ENCODE measurements at places on chromosomes 7 and 10. TPM values are rescaled to one million over a fixed set of nuclear protein-coding genes. Genes with fewer than 3 reads are reported as not detected.

- no peak overlapping the region for H3K27ac ChIP-seq
- H3K36me3 ChIP-seq = peaks cover 20% of the 10 kb centered on the region
- DNase-seq = no peak
- no peak overlapping the region for H3K4me3 ChIP-seq
Observed at GRCh38 chr7:41974870-41975557, 262.0 kb downstream of the GLI3 start.

DNA sequence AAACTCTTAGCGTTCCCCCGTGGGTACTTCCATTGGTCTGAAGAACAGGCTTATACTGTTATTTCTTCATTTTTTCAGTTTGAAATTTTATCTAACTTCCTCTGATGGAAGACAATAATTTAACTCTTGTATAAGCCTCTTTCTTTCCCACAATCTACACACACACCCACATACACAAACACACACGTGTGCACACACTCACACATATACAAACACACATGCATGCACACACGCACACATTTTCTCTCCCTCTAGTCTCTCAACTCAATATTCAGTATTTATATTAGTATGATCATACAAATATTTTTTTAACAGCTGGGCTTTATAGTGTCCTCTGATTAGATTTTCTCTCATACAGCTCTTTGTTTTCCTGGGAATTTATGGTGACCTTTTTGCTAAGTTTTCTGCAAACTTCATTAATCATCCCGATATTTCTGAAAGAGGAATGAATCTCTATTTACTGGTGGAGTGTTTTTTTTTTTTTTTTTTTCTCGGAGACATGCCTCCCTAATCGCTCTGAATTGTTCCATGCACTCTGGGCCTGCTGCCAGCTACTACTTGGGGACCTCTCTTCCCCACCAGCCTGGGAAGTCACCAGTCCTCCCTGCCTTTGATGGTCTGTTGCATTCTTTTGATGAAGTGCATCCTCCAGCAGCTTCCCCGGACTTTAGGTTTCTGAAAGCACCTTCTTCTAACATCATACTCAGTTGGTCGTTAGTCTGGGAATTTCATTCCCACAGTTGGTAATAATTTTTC is 75.5 kb downstream of the ZNF777 start:
- H3K4me1 ChIP-seq = no peaks in the 10 kb centered on the region
- H3K4me3 ChIP-seq = no peak overlapping the region
- H3K27ac ChIP-seq = no peak overlapping the region
- no peaks in the 10 kb centered on the region for H3K36me3 ChIP-seq

DNA sequence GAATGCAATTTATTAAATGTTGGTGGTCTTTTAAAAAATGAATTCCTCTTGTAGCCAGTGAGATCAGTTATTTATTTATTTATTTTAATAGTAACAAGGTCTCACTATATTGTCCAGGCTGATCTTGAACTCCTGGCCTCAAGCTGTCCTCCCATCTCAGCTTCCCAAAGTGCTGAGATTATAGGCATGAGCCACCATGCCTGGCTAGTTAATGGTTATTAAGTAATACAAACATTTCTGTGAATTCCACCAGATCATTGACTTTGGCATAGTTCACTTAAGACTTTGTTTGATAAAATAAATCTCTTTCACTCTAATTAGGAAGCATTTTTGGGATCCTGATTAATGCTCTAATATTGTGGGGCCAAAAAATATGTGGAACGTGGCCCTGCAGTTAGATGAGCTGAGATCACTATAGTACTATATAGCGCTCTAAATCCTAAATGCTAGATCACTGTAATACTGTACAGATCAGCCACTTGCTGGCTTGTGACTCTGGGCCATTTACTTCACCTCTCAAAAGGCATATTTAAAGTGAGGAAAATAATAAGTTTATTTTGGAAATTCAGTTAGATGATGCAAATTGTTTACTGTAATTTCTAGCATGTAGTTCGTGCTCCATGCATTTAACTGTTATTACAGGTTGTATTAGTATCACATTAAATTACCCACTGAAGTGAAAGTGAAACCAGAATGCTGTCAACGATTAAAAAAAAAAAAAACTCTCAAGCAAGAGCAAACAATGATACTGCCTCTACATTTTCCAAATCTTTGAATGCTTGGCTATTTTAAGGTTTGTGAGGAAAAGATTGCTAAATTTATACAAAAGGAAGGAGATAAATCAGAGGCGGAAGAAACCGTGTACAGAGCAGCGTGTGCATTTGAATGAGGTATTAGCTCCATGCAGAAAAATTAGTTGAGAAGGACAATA is 15.9 kb upstream of the FAS start:
- H3K36me3 ChIP-seq = no peaks in the 10 kb centered on the region
- no peaks in the 10 kb centered on the region for H3K4me1 ChIP-seq
- no peak for DNase-seq
- H3K27me3 ChIP-seq = no peaks in the 10 kb centered on the region
- H3K27ac ChIP-seq = peak overlapping the region; percentile 67

GRCh38 chr10:126895214-126895781 is 9.9 kb upstream of the DOCK1 start:
- no peaks in the 10 kb centered on the region for H3K27me3 ChIP-seq
- no peaks in the 10 kb centered on the region for H3K4me1 ChIP-seq
- H3K4me3 ChIP-seq = no peak overlapping the region

GRCh38 chr10:131018886-131019500 is 292.5 kb downstream of the TCERG1L start:
- no peaks in the 10 kb centered on the region for H3K4me1 ChIP-seq
- DNase-seq = no peak
- H3K27ac ChIP-seq = no peak overlapping the region
- no peaks in the 10 kb centered on the region for H3K36me3 ChIP-seq
- no peak overlapping the region for H3K4me3 ChIP-seq

GRCh38 chr10:71900441-71901180 is 49.6 kb upstream of the PSAP start:
- no peak overlapping the region for H3K4me3 ChIP-seq
- H3K4me1 ChIP-seq = no peaks in the 10 kb centered on the region
- H3K27ac ChIP-seq = no peak overlapping the region
- H3K27me3 ChIP-seq = no peaks in the 10 kb centered on the region

GRCh38 chr10:113681533-113682470 is 2.1 kb downstream of the CASP7 start:
- H3K27me3 ChIP-seq = no peaks in the 10 kb centered on the region
- DNase-seq = no peak
- no peak overlapping the region for H3K4me3 ChIP-seq
- H3K27ac ChIP-seq = peak overlapping the region; percentile 88
- peaks cover 18% of the 10 kb centered on the region for H3K4me1 ChIP-seq

GRCh38 chr7:16847381-16847860 is 34.4 kb downstream of the AGR3 start:
- H3K27me3 ChIP-seq = no peaks in the 10 kb centered on the region
- H3K4me1 ChIP-seq = no peaks in the 10 kb centered on the region
- H3K36me3 ChIP-seq = no peaks in the 10 kb centered on the region
- H3K4me3 ChIP-seq = no peak overlapping the region

DNA sequence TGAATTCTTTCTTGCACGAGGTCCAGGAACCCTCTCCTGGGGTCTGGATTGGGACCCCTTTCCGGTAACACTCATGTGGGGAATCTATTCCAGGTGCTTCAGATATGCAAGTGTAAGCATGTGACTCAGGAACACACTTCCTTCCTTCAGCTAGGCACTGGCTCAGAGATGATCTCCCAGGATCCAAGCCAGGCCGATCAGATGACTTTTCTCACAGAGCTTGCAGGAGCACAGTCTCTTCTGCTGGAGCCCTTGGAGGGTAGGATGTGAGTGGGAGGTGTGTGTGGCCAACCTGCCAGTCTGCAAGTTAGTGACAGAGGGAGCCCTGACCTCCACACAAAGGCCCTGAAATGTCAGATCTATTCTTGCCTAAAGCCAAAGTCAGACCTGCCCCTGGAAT is 108.3 kb downstream of the CPXM2 start:
- peaks cover 6% of the 10 kb centered on the region for H3K36me3 ChIP-seq
- no peaks in the 10 kb centered on the region for H3K27me3 ChIP-seq
- no peak for DNase-seq

Gene MCM10
- not detected for total RNA-seq

Gene IGF2BP3
- total RNA-seq = 0.21 TPM

Gene HOXA6
- 23.3 TPM for total RNA-seq

Gene MKX
- total RNA-seq = 1.2 TPM

Gene EIF4H
- 192 TPM for total RNA-seq

Gene FGFBP3
- total RNA-seq = 3.3 TPM

Gene ANKRD61
- total RNA-seq = 0.63 TPM
